Daoy (cell line): ENCODE measurements at places on chromosomes 3 and 15.

GRCh38 chr15:72952151-72952550, 100.1 kb upstream of the NEO1 start:
- DNase-seq = no peak

DNA sequence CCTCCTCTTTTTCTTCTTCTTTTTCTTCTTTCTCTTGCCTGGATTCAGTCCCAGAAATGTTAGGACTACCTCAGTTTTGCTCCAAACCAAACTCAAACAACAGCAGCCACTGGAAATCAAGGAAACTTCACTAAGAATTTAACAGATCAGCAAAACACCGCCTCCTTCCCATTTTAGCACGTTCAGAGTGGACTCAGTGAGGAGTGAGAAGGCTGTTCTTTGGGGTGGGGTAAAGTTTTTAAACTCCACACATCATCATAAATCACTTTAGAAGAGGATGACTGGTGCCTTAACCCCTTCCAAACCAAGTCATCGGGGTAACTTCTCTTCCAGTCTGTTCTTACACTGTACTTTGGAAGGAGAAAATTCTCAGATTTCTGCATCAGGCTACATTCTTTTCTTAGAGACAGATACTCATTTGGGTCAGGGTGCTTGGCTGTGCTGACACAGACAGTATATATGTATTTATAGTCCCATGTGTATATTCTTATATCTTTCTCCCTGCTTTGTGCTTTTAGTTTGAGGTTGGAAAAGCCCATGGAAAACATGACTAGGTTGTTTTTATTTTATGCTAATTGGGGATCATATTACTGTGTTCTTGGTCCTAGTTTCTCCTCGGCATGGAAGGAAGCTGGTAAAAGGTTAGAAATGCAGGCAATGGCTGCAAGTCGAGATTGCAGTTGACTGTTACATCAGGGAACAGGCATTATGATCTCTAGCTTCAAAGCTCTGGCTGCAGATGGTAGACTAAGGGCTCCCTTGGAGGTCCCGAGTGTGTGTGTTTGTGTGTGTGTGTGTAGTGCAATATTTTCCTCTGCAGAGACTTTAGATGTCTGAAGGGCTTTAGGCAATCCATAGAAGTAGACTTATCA, at the start of gene CCDC80:
Gene CCDC80 (minus strand): TSS at position 214 of the 872 bp plus-strand sequence. CDS start 1,238 bp downstream, outside the sequence.
- peak; percentile 89 for DNase-seq

DNA sequence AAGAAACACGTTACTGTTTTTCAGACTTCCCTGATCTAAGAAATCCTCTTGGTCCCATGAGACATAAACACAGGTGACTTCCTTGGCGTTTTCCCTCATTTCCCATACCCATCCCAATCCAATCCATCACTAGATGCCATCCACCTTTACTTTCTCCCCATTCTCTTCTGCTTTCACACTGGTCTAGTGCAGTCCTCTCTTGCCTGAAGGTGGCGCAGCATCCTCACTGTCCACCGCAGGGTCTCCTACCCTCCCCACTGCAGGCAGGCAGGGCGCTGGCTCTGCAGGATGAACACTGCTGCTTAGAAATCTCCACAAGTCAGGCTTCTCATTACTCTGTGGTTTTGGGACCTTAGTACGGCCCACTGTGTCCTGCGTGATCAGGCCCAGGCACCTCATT, 58.2 kb downstream of the RAB7A start:
- peak; percentile 17 for DNase-seq

DNA sequence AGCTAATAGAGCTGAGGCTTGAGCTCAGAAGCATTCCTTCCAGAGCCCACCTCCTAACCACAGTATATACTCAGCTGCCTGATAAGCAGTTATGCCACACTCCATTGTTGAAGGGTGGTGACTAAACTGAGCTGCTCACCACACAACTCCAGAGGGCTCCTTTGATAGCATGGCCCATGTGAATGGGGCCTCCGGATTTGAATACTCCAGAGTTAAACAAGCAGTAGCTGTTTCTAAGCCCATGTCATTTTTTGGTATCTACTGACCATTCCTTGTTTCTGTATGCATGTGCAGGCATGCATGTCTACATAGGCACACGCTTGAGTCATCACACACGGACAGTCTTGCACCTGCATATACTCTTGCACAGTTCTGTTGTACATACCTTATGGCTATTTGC, 28.9 kb downstream of the IGSF10 start:
- peak; percentile 89 for DNase-seq
